ENCODE measurements at places on chromosomes 5 and 9.

GRCh38 chr5:107404595-107405374 lies 266.0 kb downstream of the EFNA5 start:
- no peak for DNase-seq

DNA sequence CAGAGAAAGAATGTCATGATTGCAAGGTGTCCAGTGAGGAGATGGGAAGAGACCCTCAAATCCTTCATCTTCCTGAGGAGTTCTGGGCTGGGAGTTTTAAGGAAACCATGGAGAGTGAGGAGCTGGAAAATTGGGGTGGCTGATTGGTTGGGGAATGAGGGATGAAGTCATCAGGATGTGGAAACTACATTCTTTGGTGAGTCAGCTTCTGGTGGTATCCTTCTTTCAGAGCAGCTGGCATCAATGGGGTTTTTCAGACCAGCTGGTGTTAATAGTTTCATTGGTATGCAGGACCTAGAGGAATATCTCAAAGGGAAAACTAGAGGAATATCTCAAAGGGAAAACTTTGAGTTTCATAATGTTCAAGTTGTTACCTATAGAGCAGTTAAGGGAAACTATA lies 45.2 kb downstream of the RNF180 start:
- no peak for DNase-seq

DNA sequence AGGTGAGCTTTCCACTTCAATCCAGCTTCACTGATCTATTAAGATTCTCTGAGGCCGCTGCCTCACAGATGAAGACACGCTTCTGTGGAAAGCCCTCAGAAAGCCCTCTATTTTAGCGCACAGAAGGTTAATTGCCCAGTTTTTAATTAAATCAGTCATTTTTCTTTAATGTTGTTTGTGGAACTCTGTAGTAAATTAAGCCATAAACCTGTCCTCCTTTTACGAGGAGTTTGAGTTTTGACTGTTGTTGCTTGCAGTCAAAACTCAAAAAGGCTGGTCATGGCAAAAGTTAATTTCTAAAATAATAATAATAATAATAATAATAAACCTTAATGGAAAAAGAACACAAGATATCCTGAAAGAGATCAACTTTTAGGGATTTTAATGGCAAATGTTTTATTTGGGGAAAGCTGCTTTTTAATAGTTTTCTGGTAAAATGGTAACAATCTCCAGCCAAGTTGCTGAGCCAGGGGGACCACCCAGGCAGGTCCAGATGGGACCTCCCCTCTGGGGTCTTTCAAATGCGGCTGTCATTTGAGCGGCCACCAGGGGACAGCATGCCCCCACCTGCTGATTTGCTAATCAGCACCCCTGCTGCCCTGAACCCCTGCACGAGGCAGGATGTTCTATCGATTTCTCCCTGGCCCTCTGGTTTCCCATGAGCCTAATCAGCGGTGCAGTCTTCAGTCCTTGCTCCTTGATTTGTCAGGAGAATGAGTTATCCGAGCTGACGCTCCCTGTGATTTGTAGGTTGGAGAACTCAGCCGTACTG lies 247.2 kb downstream of the FSTL4 start:
- no peak for DNase-seq

DNA sequence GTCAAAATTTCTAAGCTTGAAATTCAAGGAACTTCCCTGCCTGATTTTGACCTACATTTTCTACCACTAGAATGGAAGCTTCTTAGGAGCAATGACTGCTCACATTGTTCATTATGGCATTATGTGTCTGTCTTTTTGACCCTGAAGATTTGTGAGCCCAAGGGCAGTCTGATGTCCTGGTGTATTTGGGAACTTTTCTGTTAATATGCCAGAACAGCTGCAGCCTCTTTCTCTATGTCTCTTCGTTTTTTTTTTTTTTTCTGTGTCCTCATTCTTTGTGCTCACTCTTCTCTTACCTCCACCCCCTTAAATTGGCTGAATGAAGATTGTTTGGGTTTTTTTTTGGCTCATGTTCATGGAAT lies 34.8 kb upstream of the TMC1 start:
- DNase-seq: no peak

DNA sequence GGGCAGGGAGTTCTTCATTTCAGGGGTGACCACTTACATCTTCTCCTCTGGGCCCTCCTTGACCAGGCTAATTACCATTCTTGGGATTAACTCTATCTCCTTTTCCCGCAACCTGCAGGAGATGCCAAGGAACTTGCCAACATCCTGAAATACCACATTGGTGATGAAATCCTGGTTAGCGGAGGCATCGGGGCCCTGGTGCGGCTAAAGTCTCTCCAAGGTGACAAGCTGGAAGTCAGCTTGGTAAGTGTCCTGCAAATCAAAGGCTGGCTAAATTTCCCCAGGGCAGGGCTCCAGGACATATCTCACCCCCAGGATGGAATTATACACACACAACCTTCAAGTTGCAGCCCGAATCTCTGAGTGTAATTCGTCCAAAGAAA lies 30.2 kb downstream of the TGFBI start:
- no peak for DNase-seq

- no peak for DNase-seq
These were observed 10.2 kb upstream of the IL12B start for GRCh38 chr5:159340511-159340910.

- DNase-seq: peak; percentile 24
These were observed at the start of gene FKTN for GRCh38 chr9:105557804-105558610. Gene FKTN (plus strand): TSS chr9:105558131. CDS start chr9:105575033, 16,902 bp downstream.

- DNase-seq: no peak
These were observed 442.4 kb upstream of the ZNF462 start for GRCh38 chr9:106420511-106420944.

- no peak for DNase-seq
These were observed 38.5 kb downstream of the ABITRAM start for GRCh38 chr9:108972626-108973209.

DNA sequence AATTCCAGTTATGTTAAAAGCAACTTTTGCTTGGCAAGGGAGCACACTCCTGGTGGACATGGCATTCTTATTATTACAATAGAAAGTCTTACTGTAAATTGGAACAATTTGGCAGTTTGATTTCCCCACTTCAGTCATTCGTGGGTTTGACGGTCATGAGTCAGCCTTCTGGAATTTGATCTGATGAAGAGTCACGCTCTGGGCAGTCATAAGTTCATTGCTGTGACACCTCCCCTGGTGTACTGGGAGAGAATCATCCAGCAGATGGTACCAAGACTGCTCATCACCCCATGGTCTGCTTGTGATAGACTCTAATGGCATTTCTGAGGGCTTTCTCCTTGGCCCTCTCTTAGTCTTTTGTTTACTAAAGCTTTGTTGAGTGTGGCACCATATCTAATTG lies 53.8 kb downstream of the GLRA1 start:
- no peak for DNase-seq

GRCh38 chr5:115465431-115465830 lies 79.1 kb downstream of the FEM1C start:
- DNase-seq: no peak

- DNase-seq: no peak
These were observed 133.4 kb upstream of the PAPPA start for GRCh38 chr9:116020146-116020545.

GRCh38 chr5:142118155-142118686 lies 9.6 kb downstream of the NDFIP1 start:
- DNase-seq: no peak

All from esophagus squamous epithelium (tissue), 5 donors.